ENCODE measurements at places on chromosomes 6 and 20. TPM values are rescaled to one million over a fixed set of nuclear protein-coding genes. Genes with fewer than 3 reads are reported as not detected.

DNA sequence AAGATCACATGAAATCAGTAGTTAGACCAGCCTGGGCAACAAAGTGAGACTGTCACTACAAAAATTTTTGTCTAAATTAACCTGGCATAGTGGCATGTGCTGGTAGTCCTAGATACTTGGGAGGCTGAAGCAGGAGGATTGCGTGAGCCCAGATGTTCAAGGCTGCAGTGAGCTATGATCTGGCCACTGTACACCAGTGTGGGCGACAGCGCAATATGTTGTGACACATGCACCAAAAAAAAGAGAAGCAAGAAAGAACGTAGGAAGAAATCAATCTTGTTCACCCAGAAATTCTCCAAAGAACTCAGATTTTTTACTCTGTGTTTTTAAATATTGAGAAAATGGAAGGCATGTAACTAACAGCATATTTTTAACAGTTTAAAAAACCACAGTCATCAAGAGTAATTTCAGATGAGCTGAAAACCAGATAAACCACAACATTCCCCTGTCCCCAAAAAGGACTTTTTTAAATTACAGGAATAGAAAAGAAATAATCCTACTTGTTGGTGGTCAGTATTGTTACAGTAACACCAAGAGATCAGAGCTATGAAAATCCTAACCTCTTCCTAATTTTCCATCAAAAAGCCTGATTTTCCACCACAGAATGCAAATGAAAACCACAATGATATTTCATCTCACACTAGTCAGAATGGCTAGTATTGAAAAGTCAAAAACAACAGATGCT, 240.2 kb downstream of the KHDC1L start:
- no peak for DNase-seq

DNA sequence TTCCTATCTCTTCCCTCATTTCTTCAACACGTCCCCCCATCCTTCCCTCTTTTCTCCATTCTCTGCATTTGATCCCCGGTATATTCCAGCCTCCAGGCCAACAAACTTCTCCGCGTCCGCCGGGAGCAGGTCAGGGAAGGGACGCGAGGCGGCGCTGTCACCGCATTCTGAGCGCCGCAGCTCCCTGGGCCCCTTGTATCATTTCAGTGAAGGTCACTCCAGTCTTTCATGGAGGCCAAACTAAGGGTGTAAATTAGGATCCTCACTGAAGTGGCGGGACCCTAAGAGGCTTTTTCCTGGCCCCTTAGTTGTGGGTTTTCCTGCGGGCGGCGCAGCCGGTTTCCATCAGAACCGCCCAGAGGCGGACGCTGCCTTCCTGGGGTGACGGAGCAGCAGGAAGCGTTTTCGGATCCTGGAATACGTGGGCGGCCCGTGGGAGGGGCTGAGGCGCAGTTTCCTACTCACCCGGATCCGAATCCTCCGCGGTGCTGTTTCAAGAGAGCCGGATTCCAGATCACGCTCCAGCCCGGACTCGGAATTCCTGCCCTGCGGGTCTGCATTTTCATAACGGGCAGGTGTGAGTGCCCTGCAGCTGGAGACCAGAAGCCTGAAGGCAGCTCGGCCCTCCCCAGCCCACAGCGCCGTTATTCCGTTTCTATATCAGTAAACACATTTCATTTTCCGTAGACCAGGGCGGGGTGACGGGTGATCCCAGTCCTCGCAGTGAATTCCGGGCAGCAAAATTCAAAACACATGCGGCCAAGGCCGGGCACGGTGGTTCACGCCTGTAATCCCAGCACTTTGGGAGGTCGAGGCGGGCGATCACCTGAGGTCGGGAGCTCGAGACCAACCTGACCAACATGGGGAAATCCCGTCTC, 3.6 kb upstream of the MICA start:
- peak; percentile 68 for DNase-seq

DNA sequence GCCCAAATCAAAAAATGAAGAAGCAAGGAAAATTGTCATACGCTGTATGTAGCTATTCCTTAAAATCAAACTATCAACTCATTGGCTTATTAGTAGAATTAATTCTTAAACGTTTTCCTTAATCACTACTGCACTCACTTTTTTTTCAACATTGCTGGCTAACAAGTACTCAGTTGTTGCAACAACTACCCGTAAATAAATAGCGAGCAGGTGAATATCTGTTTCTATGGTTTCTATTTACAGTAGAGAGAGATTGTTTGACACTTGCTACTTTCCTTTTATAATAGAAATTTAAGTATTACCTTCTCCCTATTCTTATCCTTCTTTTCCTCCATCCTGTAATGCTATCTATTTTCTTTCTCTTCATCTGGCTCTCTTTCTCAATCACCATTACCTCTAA, 25.1 kb downstream of the FRK start:
- DNase-seq = no peak

The GRM1 gene
- 0.21 TPM for polyA plus RNA-seq

Measured in left renal cortex interstitium (tissue), 4 donors.